AG08395 (cell line): ENCODE measurements at places on chromosomes 12 and 14.

- DNase-seq: no peak
These were observed 162.1 kb upstream of the LHX5 start for GRCh38 chr12:113633678-113634332.

DNA sequence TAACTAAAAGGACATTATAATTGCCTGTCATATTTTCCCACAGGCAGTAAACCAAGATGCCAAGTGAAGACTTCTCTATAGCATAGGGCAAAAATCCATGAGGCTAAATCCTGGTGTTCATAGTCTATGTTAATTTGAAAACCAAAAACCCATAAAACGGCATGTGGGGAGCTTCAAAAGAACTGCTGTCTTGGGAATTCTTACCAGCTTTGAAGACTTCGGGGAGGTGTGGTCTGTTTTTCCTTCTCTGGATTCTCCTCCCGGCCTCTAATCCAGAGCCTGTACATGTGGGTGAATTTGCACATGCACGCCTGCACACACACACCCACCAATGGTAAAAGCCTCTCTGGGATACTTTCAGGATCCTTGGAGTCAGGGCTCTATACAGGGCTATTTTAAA is 61.9 kb upstream of the IFNG-AS1 start:
- no peak for DNase-seq

- peak; percentile 89 for DNase-seq
These were observed 72.4 kb upstream of the USP44 start for GRCh38 chr12:95623554-95624170.

DNA sequence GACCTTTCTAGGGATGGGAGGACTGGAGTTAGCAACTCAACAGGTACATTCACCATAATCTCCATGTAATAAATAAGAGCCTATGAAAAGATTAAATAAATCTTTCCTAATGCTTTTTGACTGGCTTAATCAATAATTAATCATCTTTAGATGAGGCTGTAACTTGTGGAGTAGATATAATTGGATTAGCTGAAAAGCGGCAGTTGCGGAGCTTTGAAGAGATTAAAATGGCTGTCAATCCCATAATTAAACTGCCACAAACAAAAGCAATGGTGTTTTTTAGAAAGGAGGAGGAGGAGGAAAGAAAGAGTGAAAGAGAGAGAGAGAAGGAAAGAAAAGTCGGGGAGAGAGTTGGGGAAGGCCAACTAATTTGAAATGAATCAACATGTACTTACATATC is 70.7 kb upstream of the TMEM263 start:
- DNase-seq: no peak

DNA sequence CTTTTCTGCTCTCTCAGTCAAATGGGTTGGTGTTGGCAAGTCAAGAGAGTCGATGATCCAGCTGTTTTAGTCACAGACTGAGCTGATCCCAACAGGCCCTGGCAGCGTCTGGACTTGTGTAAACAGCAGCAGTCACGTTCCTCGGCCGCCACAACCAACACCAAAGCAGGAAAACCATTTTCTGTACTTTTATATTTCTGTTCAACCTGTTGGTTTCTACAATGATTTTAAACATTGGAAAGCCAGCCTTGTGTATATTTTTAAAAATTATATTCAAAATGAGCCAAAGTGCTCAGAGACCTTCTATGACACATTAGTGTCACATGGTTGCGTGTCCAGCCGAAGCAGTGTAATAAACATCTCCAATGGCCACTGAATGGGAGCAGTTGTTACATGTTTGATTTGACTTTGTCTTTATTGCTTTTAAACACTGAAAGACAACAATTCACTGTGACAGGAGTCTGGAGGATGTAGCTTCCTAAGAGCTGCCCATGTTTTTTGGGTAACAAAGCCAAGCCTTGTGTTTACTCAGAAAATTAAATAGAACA is 5.9 kb upstream of the SIVA1 start:
- DNase-seq: no peak
